ENCODE measurements at places on chromosomes 5 and 9.

- ATAC-seq, result no peak
These were observed 2033.8 kb upstream of the WWC1 start for GRCh38 chr5:166257661-166258060.

DNA sequence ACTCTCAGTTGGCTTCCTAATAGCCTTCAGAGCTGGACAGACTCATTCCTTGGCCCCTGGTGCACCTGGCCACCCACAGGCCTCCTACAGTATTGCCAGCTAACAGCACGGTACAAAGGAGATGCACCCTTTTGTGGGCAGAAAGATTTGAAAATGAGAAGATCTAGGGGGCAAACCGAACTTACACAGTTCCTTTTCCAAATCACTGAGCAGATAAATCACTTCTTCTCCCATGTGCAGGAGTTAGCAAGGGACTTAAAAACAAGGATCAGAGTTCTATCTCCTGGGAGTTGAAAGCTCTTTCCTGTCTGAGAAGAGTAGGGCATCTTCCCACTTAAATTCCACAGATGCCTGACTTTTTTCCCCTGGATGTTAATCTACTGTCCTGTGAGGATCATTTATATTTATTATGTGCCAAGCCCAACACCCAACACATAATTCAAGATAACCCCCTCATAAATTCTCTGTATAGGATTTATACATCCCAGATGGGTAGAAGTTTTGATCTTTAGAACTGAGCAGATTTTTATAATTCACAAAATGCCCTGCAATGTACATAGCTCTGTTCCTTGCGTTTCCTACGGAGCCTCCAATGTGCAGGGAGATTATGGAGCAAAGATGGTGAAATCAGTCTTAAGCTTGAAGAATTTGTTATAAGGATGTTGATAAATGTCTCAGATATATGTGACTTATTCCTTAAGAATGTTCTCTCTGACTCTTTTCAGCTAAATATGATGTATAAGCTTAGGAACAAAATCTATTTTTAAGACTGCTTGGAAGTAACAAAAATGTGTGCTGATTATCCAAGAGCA lies 207.2 kb upstream of the DAPK1 start:
- ATAC-seq, result no peak

- ATAC-seq, result no peak
These were observed 111.0 kb downstream of the KLHL3 start for GRCh38 chr5:137624786-137625349.

- ATAC-seq, result peak; percentile 64
These were observed 52.8 kb upstream of the TUT7 start for GRCh38 chr9:86407022-86407421.

- peak; percentile 82 for ATAC-seq
These were observed 974 bp downstream of the CCDC69 start for GRCh38 chr5:151222790-151223446.

DNA sequence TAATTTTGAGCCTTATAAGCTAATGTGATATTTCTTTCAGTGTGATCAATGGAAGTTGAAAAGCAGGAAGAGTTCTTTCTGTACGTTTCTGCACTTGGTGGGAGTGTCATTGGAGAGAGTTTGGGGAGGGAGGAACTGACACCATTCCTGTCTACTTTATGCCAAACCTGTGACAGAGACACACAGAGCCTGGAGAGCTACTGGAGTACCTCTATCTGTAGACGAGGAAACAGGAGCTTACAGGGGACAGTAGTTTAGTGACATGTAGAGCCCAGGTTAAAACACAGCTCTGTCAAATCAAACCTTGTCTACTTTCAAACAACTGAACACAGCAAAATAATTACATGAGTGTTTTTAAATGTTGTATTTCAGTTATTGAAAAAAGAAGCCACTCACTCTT lies 103.6 kb downstream of the PDE4D start:
- peak; percentile 37 for ATAC-seq

GRCh38 chr5:170389550-170389892 lies 354 bp upstream of the KCNMB1 start:
- no peak for ATAC-seq

- ATAC-seq, result no peak
These were observed 331.0 kb upstream of the TLE4 start for GRCh38 chr9:79240774-79241173.

GRCh38 chr5:75756981-75757380 lies 39.7 kb upstream of the POC5 start:
- no peak for ATAC-seq

- no peak for ATAC-seq
These were observed 60.9 kb downstream of the OLFM1 start for GRCh38 chr9:135148386-135148785.

- ATAC-seq, result no peak
These were observed 84.9 kb downstream of the TRPM3 start for GRCh38 chr9:71036501-71036900.

GRCh38 chr5:175700991-175701390 lies 43.1 kb downstream of the HRH2 start:
- no peak for ATAC-seq

- no peak for ATAC-seq
These were observed 1014.0 kb upstream of the SEMA6A start for GRCh38 chr5:117588611-117589010.

DNA sequence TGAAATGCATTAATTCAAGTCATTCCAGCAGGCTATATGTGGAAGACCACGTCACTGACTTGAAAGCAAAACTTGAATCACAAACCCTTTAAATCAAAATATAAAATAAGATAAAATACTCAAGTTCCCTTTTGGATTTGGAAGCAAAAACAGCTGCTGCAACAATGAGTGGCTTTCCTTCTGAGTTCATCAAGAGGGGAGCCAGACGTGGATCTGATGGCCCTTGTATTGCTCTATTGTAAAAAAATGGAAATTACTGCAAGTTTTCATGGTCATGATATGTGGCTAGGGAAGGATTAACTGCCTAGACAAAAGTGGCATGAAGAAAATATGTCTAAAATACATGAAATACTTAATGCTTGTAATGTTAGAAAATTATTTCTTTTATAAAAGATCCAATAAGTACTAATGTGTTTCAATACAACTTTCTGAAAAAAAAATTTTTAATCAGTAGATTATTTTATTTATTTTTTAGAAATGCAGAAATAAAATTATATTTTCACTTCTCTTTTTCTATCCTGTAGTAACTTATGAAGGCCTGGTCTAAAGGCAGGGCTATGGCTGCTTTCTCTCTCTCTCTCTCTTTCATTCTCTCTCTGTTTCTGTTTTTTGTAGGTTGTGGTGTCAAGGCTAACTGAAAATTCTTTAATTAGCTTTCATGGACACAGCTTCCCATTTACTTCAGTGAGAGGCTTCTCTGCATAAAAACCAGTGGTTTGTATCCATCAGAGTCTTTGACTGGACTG lies 24.0 kb downstream of the LIX1 start:
- ATAC-seq, result no peak

DNA sequence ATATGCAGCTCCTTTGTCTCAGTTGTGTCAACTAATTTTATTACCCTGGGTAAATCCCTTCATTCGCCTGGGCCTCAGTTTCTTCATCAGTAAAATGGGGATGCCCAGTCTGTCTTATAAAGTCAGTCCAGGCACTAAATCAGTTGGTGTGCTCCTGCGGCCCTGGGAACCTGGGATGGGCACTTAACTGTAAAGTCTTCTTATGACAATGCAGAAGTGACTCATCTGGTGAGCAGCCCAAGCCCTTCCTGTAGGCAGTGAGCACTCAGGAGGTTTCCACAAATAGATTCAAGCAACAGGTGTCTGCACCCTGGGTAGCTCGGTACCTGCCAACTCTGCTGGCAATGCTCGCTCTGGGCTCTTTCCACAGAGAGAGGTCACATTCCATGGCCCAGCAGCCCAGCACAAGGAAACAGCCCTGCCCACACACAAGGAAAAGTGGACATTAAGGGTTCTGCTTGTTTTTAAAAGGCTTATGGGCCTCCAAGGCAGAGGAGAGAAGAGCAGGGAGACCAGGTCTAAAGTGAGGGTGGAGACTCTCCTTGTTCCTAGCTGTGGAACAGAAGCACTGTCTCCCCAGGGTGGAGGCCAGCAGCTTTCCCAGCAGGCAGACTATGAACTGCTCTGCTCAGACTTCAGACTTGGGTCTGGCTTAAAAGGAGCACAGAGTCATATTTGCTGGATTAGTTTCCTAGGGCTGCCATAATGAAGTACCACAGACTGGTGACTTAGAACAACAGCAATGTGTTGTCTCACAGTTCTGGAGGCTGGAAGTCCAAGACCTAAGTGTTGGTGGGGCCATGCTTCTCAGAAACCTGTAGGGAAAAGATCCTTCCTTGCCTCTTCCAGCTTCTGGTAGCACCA lies 89.7 kb upstream of the ADRA1B start:
- ATAC-seq, result peak; percentile 67

- no peak for ATAC-seq
These were observed 194.0 kb upstream of the KLF4 start for GRCh38 chr9:107683566-107683965.

GRCh38 chr9:78252616-78253015 lies 16.7 kb downstream of the CEP78 start:
- no peak for ATAC-seq

GRCh38 chr9:27407491-27407890 lies 110.5 kb upstream of the EQTN start:
- no peak for ATAC-seq

DNA sequence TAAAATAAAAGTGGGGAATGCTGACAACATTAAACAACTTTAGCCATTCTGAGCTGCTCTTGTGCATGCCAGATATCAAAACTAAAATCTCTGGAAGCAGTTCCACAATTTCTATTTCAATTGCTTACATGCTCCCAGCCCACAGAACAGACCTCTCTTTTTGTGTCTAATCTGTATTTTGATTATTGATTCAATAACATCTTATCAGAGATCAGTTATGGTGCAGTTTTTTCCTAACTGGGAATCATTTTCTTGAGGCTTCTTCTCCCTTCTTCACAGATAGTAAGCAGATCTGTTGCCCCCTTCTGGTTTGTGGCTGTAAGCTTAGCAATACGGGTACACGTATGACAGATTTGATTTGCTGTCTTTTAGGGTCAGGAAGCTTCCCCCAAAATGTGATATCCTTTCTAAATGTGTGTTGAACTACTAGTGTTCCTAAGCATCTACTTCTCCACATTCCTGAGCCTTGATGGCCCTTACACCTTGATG lies 39.4 kb downstream of the MRPS27 start:
- ATAC-seq, result no peak

- ATAC-seq, result no peak
These were observed 25.7 kb upstream of the EEIG1 start for GRCh38 chr9:128006332-128006996.

DNA sequence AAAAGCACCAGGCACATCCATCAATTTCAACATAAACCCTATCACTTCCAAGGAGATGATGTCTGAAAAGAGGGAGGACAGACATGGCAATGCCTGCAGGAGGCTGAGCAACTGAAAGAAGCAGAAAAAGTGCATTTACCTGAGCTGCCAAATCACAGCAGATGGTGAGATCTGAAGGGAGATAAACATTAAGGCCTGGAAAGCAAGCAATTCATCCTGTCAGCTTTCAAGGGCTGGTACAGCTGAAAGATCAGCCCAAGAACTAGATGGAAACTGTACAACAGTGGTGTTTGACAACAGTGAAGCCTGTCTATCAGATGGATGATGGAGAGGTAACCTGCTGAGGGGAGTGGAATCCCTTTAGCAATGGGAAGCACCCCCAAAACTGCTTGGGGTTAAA lies 433.2 kb upstream of the ZNF608 start:
- no peak for ATAC-seq

GRCh38 chr5:74679966-74680365 lies 5.1 kb upstream of the HEXB start:
- no peak for ATAC-seq

DNA sequence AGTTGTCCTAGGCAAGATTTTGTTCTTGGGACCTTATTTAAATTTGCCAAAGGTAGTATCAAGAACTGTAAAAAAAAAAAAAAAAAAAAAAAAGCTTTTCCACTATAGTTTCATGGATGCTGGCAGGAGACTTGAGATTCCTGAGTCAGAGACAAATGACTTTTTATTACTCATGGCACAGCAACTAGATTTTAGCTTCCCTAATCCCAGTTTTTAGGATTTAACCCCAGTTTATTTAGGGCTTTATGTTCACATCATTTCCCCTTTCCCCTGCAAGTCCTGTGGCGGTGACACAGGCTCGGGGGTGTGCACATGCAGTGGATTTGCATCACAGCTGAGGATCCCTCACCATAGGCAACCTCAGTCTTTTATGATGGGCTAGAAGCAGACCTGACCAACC lies 144.9 kb downstream of the GOLPH3 start:
- no peak for ATAC-seq

DNA sequence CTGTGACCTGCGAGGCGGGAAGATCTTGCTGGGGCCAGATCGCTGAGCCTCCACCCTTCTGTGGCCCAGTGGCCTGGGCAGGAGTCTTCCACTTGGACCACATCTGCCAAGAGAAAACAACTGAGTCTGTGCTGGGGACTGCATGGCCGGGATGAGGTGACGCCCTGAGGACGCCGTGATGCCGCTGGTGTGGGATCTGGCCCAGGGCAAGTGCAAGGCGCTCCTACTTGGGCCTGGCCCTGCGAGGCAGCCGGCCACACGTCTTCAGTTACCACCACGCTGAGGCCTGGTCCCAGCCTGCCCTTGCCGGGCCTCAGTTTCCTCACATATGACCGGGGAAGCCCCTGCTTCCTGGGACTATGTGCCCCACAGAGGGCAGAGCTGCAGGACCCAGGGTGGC lies 133.4 kb downstream of the SLC25A46 start:
- ATAC-seq, result no peak

DNA sequence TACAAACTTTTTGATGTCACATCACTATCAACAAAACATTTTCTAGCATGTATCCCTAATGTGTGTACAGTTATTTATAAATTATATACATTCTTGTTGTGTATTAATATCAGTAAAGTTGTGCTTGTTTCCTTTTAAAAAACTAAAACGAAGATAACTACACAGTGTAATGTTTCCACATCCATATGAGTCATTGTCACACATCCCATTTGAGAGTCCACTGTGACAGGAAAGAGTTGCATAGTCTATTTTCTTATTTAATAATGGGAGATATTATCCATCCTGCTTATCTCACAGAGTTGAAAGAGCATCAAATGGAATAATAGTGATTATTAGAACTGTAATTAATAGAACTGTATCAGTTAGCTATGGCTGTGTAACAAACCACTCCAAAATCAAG lies 434.0 kb upstream of the CLINT1 start:
- no peak for ATAC-seq

- peak; percentile 84 for ATAC-seq
These were observed 33.3 kb upstream of the DAPK1 start for GRCh38 chr9:87464110-87464991.

DNA sequence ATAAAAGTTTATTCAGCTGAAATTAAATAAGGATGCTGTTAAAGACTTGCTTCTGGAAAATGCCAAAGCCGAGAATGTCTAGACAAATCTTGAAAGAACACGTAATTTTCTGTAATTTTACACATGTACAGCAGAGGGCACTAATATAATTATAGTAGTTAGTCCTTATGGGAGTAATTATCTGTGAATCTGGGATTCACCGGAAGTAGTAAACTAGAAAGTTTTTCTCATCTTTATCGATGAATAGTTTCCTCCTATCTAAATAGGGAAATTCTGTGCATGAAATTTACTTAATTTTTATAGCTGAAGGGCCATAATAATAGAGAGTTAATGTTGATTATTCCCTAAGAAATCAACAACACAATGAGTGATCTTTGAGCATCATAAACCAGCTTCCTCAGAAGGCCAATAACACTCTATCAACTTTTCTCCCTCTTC lies 18.4 kb upstream of the CNTLN start:
- no peak for ATAC-seq

Data from activated T-helper 17 cell treated with anti-CD3 and anti-CD28 coated beads, Interleukin-2, amount 50 U/mL, for 72 hours (primary cell).